A549 treated with Hydrocortisone at 1 μM for 4 hours (cell line): ENCODE measurements at places on chromosomes 5 and 9. TPM values are rescaled to one million over a fixed set of nuclear protein-coding genes. Genes with fewer than 3 reads are reported as not detected.

The MED22 gene
- 24.5 to 31.5 TPM (median 29.3 TPM) in 5 replicates for total RNA-seq

The ARID3C gene
- total RNA-seq, result 0.21 to 0.25 TPM (median 0.22 TPM) in 5 replicates

The PDLIM7 gene
- 68.0 to 88.6 TPM (median 79.2 TPM) in 5 replicates for total RNA-seq

The PCDHA9 gene
- total RNA-seq, result not detected in 5 replicates

The KIF4B gene
- total RNA-seq, result 0.02 to 0.06 TPM (median 0.03 TPM) in 4 of 5 replicates, not detected in the other

The SLC6A7 gene
- total RNA-seq, result 0.02 TPM in 1 of 5 replicates, not detected in the others

The GRK6 gene
- 23.1 to 27.6 TPM (median 26.2 TPM) in 5 replicates for total RNA-seq
